ENCODE measurements at places on chromosomes 6 and 20. TPM values are rescaled to one million over a fixed set of nuclear protein-coding genes. Genes with fewer than 3 reads are reported as not detected.

The RPS10 gene
- 1,644 TPM for total RNA-seq

- no peaks in the 10 kb centered on the region for H3K36me3 ChIP-seq
- H3K27ac ChIP-seq, result no peak overlapping the region
- H3K4me3 ChIP-seq, result no peak overlapping the region
- no peak for DNase-seq
Measured at GRCh38 chr20:57309544-57310115, 20.0 kb upstream of the SPO11 start.

DNA sequence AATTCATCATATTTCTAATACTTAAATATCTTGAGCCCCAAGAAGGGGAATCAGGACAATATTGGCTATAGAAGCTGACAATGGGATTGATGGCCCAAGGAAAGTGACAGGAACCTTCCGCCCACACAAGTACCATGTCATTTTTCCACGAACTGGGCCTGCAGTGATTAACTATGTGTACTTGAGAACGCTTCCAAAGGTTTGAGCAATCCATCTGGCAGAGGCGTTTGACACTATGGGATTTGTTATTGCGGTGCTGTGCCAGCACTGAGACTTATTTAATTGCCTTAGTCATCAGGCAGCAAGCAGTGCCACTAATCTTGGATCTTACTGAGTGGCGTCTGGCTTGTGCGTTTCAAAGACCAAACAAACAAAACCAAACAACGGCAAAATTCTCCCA, 135.6 kb upstream of the UST start:
- peaks cover 6% of the 10 kb centered on the region for H3K36me3 ChIP-seq
- DNase-seq, result peak; percentile 90
- no peak overlapping the region for H3K27ac ChIP-seq
- H3K4me1 ChIP-seq, result peaks cover 19% of the 10 kb centered on the region

DNA sequence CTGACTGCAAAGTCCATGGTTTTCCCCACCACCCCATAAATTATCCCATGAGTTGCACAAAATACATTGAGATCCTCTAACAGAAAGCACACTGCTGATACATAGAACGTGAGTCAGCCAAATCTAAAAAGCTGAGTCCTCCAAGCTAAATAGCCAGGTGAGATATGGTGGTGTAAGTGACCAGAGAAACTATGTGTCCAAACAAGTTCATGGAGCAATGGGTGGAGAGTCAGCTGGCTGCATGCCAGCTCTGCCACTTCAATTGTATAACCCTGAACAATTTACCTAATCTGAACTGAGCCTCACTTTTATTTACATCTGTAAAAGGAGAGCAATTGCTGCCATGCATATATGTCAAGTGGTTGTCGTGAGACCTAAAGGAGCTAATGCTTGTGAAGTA, 9.7 kb downstream of the SNAP25 start:
- H3K27me3 ChIP-seq, result peaks cover 95% of the 10 kb centered on the region
- no peaks in the 10 kb centered on the region for H3K4me1 ChIP-seq
- no peaks in the 10 kb centered on the region for H3K36me3 ChIP-seq
- no peak overlapping the region for H3K27ac ChIP-seq
- no peak overlapping the region for H3K4me3 ChIP-seq
- peak; percentile 52 for DNase-seq

- H3K4me3 ChIP-seq, result no peak overlapping the region
- peak; percentile 95 for DNase-seq
- H3K27ac ChIP-seq, result peak overlapping the region; percentile 24
- H3K4me1 ChIP-seq, result peaks cover 24% of the 10 kb centered on the region
- no peaks in the 10 kb centered on the region for H3K36me3 ChIP-seq
Measured at GRCh38 chr20:38109591-38110524, 55.2 kb downstream of the TGM2 start.

The SLC25A27 gene
- total RNA-seq, result 36.9 TPM

DNA sequence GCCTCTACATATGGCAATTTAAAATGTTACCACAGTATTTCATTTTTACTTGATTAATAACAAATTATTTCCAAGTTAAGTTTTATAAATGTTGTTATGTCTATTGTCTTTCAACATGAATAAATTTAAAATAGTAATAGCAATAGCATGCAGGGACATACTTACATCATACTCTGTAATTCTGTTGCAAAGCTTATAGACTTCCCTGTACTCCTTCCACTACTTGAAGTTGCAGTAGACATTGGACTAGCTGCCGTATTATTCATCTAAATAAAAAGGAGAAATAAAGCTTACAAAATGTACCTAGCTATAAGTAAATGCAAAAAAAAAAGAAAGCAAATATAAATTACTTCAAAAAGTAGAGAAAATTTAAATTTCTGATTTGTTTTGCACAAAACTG, 12.7 kb downstream of the SUPT3H start:
- H3K27me3 ChIP-seq, result no peaks in the 10 kb centered on the region
- no peak overlapping the region for H3K4me3 ChIP-seq
- H3K4me1 ChIP-seq, result no peaks in the 10 kb centered on the region
- no peaks in the 10 kb centered on the region for H3K36me3 ChIP-seq
- no peak overlapping the region for H3K27ac ChIP-seq

The GMEB2 gene
- 14.9 TPM for total RNA-seq

The DOK5 gene
- total RNA-seq, result not detected

The CD83 gene
- 1.7 TPM for total RNA-seq

The FRS3 gene
- total RNA-seq, result 3.9 TPM

GRCh38 chr6:89048985-89049384, 31.6 kb upstream of the PNRC1 start:
- peak overlapping the region; percentile 66 for H3K27ac ChIP-seq
- H3K4me1 ChIP-seq, result peaks cover 26% of the 10 kb centered on the region
- H3K4me3 ChIP-seq, result no peak overlapping the region
- DNase-seq, result peak; percentile 79

The CNR1 gene
- not detected for total RNA-seq

The FAM184A gene
- 2.2 TPM for total RNA-seq

The CDKAL1 gene
- total RNA-seq, result 11.8 TPM

All from MCF 10A (cell line).